Caco-2 (cell line): ENCODE measurements at places on chromosomes 11 and 22. TPM values are rescaled to one million over a fixed set of nuclear protein-coding genes. Genes with fewer than 3 reads are reported as not detected.
A peak's percentile ranks its signal among the peaks of the same experiment; 100 is the strongest.

DNA sequence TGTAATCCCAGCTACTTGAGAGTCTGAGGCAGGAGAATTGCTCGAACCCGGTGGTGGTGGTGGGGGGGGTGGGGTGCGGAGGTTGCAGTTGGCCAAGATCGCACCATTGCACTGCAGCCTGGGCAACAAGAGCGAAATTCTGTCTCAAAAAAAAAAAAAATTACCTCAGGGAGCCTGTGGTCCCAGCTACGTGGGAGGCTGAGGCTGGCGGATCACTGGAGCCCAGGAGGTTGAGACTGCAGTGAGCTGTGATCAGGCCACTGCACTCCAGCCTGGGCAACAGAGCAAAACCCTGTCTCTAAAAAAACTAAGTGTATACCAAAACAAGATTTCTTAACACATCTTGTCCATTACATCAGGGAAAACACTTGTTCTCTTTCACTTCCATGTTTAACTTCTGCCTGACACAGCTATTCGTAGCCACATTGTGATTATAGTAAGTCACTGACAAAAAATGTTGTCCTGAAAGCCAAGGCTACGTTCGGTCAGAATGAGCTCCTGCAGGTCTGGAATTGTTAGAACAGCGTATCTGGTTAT lies 1.4 kb downstream of the TMEM80 start:
- no peak for DNase-seq

SCN3B gene
- total RNA-seq, result 0.77 and 0.82 TPM in 2 replicates

- DNase-seq, result peak; percentile 75
Measured at GRCh38 chr11:61488651-61489291, 19.8 kb upstream of the LRRC10B start.

BIRC3 gene
- total RNA-seq, result 1.4 and 2.2 TPM in 2 replicates

KRTAP5-8 gene
- not detected in 2 replicates for total RNA-seq

UQCC3 gene
- 23.9 and 24.0 TPM in 2 replicates for total RNA-seq

GRCh38 chr11:74437441-74438042 lies 29.8 kb downstream of the KCNE3 start:
- no peak for DNase-seq

ADAMTS8 gene
- not detected in 2 replicates for total RNA-seq
